CD4-positive, alpha-beta T cell treated with Interleukin-2 at 100 ng/mL for 4 hours (primary cell): ENCODE measurements at places on chromosomes 7 and 10.

DNA sequence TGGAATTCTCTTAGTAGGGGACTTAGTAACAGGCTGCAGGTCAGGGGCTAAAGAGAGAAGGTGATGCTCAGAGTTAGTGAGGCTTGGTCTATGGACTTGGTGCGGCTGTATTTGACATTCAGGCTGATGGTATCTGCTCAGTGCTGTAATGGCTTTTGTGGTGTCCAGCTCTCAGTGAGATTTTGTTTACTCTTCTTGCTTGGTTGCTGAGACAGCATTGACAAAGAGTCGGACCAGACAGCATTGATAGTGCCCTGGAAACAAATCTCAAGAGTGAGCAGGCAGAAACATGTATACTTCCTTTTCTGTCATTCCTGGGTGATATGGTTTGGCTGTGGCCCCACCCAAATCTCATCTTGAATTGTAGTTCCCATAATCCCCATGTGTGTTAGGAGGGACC lies 202.0 kb downstream of the STK31 start:
- no peak for DNase-seq

GRCh38 chr10:117541909-117542705 lies 439 bp upstream of the EMX2 start:
- DNase-seq: no peak

DNA sequence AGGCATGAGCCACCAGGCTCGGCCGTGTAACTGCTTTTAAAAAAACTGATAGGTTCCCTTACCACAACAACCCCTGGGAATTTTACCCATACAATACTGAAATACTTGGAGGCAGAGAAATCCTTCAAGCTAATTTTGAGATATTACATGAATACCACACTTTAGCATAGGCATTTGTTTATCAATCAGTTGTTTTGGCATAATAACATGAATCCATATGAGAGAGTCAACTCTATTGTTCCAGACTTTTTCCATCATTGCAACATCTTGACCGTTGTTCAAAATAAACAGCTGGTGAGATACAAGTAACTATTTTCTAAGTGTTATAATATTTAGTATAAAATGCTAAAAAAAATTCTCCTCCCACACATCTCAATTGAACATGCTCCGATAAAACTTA lies 36.8 kb downstream of the LAMB4 start:
- DNase-seq: no peak

DNA sequence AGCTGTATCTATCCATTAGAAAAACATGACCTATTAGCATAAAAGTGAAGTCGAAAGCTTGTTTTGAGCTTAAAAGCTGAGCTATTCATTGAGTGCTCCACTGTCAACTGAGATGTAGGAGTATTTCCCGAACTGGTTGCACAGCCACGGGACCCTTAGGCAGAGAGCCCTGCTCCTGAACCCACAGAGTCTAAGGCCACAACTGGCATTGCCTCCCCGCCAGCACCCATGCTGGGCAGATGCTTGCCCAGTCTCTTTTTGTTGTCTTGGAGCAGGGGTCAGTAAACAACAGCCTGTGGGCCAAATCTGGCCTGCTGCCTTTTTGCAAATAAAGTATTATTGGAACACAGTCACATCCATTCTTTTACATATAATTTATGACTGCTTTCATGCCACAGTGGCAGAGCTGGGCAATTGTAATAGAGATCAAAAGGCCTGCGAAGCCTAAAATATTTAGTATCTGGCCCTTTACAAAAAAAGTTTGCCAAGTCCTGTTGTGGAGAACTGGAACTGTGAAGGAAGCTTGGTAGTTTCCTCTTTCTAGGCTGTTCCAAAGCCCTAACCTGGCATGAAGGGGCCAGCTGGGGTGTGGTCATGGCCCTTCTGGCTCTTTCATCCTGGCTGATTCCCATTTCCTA lies 58.4 kb upstream of the WAPL start:
- DNase-seq: no peak

DNA sequence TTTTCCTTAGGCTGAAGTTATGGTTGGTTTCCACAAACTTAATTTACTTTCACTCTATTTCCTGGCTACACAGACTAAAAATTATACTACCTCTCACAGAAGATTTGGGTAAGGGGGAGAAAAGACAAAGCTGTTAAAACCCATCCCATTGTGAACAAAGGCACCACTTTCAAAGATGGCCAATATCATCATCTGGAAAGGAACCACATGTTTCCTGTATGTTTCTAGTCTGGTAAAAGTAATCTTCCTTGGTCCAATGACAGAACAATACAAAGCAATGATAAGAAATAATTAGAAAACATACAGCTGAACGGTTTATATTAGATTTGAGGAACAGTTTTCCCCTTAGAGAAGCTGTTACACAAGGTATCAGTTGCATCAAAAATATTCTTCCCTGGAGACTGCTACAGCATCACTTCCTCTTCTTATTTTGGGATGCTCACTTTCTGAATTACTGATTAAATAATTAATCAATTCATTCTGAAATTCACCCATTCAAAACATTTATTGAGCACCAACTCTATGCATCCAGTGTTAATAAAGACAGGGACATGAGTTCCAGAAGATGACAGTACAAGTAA lies 8.5 kb upstream of the SFR1 start:
- DNase-seq: no peak

DNA sequence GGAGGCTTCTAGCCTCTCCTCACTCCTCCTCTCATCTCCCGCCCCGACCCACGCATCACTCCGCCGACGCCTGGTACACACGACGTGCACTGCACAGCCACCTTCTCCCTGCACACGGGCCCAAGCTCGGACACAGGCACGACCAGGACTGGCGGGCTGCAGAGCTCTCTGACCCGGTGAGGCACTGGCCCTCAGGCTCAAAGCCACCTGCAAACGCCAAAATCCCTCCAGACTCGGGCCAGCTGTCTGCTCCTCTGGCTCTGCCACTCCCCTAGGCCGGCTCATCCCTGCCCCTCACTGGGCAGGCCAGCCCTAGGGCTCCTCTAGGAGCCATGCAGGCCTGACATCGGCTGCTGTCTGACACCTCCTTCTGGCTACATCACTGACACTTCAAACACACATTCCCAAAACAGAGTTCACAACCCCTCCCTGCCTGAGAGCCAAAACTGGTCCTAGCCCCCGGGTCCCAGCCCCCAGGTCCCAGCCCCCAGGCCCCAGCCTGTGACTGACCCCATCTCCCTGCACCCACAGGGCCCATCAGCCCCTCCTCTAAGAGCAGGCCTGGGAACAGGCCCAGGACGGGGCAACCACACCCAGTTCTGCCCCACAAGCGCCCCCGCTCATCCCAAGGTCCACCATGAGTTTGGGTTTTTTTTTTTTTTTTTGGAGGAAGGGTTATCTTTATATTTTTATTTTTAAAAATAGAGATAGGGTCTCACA lies 35.1 kb downstream of the MAD1L1 start:
- DNase-seq: no peak

DNA sequence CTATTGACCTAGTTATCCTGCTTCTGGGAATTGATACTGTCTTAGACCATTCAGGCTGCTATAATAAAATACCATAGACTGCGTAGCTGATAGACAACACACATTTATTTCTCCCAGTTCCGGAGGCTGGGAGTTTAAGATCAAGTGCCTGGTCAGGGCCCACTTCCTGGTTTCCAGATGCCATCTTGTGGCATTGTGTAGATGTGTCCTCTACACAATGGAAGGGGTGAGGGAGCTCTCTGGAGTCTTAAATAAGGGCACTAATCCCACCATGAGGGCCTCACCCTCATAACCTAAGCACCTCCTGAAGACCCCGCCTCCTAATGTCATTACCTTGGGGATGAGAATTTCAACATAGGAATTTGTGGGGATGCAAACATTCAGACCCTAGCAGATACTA lies 62.4 kb downstream of the SLC35B4 start:
- DNase-seq: no peak
